ENCODE measurements at places on chromosomes 2 and 18.

DNA sequence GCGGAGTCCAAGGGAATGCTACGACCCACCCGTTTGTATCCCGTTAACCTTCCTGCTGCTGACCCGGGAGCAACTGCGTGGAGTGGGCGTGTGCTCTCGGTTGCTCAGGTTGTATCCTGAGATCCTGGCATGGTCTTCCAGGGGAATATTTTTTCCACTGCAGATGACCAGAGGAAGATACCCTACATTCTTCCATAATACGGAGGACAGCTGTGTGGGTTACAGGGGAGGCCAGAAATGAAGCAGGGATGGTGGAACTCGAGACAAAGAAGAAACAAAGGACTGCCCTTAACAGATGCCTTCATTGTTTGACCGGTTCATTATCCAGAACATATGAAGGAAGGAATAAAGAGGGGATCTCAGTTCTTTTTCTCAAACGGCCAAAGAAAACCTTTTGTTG lies 39.8 kb upstream of the CAB39 start:
- DNase-seq, result no peak

- DNase-seq, result peak; percentile 27
Observed at GRCh38 chr2:161208527-161209139, 48.4 kb downstream of the TANK start.

DNA sequence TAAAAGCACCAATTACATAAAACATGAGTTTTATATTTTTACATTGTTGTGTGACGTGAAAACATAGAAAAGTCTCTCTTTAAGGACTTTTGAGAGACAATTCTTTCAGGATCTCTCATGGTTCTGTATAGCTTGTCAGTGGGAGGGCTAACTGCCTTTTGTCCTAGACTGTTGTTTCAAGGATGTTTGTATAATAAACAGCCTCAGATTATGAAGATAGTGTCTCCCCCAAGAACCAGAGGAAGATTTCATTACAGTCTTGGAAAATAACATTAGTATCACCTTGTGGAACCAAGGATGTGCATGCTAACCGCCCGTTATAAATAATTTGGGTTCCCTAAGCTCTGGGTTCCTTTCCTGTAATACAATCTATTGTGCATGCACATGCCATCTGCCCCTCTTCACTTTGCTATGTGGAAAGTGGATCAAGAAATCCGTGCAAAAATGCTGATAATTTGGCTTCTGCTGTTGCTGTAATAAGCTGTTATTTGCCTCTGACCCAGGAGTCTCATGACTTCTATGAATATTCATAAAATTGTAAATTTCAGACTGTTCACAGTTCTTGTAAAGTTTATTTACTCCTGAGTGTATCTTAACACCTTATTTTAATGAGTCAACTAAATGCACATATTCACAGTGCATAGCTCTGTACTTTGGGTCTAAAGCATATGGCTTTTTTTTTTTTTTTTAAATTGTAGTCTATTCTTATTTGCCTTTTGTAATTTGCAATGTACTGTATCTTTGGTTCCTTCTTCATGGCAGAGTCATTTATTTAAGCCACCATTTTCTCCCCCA lies 265.5 kb downstream of the PTH2R start:
- no peak for DNase-seq

DNA sequence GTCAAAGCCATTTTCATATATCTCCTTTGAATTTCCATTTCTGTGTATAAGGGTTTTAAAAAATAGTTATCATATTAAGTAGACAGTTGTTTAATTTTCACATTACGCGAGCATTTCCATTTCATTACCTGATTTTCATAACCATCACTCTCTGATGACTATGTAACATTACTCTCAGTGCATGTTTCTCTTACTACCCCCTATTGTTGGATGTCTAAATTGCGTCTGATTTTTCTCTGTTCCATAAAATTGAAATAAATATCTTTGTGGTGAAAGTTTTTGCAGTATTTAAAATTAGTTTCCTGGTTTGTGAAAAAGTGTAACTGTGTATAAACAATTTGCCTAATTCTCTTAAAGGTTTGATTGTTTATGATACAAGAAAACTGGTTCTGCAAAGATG lies 123.8 kb downstream of the MYO1B start:
- no peak for DNase-seq

DNA sequence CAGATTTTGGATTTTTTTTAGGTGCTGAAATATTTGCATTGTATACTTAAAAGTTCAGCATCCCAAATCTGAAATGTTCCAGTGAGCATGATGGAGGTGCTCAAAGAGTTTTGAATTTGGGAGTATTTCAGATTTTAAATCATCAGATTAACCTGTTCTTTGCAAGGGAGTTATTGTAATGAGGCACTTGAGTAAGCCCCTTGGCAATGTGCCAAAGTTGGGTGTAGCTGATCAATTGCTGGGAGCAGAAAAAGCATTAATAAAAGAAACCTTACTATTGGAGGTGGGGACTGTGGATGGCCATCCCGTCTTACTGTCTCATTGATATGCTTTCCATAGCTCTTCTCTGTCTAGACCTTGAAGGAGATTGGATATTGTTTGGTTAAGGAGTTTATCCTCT lies 28.3 kb downstream of the MALT1 start:
- no peak for DNase-seq

GRCh38 chr2:138620431-138620830 lies 118.9 kb downstream of the SPOPL start:
- DNase-seq, result no peak

- no peak for DNase-seq
Observed at GRCh38 chr2:3489764-3490115, 29.6 kb downstream of the ADI1 start.

DNA sequence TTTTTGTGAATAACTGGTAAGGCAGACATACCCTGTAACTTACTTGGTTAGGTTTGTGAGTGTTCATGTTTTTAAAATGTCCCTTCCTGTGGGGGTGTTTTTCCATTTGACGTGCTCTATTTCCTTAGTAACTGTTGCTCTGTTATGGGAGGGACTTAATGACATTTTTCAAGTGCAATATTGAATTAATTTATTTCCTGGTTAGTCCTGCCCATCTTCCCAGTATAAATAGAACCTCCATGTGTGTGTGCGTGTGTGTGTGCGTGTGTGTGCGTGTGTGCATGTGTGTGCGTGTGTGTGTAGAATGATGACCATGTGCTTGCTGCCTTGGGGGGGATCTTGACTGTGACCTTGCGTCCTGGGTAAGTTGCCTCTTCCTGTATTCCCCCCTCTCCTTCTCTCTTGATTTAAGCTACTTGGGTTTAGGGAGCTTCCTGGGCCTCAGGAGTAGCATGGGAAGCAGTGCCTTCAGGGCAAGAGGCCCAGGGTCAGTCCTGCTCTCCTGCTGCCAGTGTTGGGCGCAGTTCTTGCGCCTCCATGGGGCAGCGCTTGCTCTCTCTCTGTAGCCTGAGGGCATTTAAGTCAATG lies 163.9 kb downstream of the LDLRAD4 start:
- DNase-seq, result peak; percentile 8

- DNase-seq, result no peak
Observed at GRCh38 chr2:61328707-61329251, 142.1 kb downstream of the USP34 start.

GRCh38 chr18:77116201-77117080 lies 16.1 kb downstream of the MBP start:
- no peak for DNase-seq

GRCh38 chr18:8949206-8949605 lies 153.3 kb upstream of the NDUFV2 start:
- no peak for DNase-seq

DNA sequence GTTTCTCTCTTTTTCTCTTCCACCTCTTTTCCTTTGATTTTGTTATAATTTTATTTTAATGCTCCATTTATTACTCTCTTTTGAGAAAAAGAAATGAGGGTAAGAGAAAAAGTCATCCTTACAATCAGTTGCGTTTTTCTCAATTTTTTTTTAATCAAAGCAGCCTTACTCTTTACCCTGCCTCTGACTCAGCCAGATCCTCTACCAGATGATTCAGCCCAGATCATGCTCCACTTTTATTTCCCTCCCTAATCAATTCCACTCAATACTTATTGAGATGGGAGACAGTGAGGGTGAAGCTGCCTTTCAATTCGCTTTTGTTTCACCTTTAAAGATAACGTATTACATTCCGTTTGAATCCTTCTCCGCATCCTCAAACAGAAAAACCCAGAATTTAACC lies 337.9 kb downstream of the SATB2 start:
- DNase-seq, result no peak

All from Caki2 (cell line).